Dorsolateral prefrontal cortex (tissue), 122 donors: ENCODE measurements at places on chromosomes 11 and 22.
A peak's percentile ranks its signal among the peaks of the same experiment; 100 is the strongest.

DNA sequence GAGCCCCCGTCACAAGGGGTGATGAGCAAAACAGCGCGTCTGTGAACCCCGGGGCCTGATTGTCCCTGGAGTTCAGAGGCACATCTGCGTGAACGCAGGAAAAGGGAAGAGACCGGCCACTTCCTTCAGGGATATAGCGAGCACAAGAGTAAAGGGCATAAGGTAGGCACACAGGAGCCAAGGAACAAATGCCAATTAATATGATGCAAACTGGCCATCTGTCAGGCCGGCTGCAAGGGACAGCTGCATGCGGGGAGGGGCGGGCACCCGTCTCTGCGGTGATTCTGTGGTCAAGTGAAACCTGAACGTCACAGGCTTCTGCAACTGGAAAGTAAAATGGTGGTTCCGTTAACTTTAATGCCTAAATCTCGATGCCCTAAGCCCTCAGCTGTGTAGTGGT, 64.7 kb downstream of the TRIM29 start:
- peak; percentile 61 for DNase-seq

GRCh38 chr11:62264004-62264403, 6.0 kb upstream of the SCGB2A2 start:
- no peak for DNase-seq

DNA sequence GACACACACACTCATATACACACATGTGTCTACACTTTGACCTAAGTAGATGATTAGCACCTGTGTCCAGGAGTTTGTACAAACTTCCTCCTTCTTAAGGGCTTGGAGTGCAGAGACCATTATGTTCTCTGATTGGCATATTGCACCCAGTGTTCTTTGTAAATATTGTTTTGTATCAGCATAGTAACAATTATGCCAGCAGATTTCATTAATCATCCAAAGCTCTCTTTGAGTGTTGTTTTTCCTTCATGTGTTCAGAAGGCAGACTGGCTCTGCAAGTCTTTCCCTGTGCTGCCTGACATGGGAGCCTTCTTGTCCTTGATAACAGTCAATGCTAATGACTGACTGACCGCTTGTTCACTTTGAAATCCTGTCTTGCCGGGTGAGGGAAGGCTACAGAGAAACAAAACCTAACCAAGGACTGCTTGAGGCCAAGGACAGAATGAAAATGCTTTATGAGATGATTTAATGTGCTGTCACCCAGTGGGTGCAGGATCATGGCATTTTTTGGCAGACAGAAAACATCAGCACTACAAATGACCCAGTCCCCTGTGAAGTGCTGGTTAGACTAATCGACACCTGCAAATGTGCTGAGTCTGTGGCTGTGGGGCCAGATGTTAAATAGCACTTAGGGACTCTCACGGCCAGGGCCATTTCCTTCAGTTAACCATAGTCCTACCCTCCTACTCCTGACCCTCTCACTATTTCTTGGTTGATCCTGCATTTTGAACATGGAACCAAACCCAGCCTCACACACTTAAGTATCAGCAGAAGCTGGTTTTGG, 6.6 kb upstream of the BARX2 start:
- no peak for DNase-seq

DNA sequence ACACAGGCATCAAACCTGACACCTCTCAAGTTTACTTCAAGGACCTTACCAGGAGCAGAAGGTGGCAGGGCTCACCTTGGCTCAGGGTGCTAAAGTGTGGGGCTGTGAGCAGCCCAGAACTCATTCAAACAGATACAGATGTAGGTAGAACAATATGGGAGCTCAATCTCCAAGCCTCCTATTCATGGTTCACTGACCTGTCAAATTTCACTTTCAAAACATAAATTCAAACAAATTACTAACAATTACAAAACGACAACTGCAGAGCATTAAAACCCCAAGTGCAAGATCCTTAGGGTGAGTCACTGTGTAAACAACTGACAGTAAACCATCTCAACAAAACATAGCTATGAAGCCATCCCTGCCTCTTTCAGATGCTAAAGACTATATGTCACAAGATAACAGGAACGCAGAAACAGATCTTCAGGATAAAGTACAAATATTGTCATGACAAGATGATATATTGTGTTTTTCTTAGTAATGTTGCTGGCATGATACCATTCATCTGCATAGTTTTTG, 303.5 kb upstream of the ANO3 start:
- DNase-seq: no peak

- no peak for DNase-seq
These were observed 24.6 kb downstream of the APIP start for GRCh38 chr11:34891611-34892010.

DNA sequence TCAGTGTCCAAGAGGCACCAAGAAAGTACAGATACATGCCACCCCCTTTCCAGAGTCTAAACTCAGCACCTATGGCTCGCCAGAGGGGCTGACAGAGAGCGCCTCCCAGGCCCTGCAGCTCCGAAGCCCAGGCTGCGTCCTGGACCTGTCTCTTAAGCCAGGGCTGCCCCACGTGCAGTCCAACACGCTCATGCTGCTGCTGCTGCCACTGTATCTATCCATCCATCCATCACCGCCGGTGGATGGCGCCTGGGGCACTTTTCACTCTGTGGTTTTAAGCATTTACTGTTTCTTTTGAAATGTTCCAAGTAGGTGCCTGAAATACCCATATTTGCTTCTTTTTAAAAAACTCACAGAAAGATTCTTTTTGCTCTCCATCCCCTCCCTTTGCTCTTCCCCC, 41.8 kb downstream of the MACROD1 start:
- no peak for DNase-seq

GRCh38 chr11:17572359-17572690, 25.3 kb downstream of the OTOG start:
- no peak for DNase-seq

- DNase-seq: no peak
These were observed 23.1 kb downstream of the A4GALT start for GRCh38 chr22:42697542-42698013.

DNA sequence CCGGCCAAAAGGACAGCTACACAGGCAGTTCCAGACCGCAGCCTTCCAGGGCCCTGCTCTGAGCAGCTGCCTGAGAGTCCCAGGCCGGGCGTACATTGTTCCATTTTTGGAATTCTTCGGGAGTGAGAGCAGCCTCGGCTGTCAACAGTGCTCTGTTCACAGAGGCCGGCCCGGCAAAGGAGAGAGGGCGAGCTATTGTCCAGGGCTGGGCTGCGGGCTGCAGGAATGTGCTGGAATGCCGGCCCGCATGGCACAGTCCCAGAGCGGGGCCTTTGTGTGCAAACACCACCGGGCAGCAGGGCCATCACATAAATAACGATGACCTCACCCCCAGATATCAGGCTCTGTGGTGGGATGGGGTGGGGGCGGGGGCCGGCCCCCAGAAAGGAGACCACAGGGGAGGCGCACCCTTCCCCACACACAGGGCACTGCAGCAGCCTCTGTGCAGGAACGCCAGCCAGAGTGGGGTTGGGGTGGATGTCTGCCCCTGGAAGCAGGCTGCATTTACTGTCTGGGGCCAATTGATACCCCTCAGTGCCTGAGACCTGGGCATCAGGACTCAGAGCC, 15.8 kb downstream of the LINC01488 start:
- DNase-seq: peak; percentile 37

DNA sequence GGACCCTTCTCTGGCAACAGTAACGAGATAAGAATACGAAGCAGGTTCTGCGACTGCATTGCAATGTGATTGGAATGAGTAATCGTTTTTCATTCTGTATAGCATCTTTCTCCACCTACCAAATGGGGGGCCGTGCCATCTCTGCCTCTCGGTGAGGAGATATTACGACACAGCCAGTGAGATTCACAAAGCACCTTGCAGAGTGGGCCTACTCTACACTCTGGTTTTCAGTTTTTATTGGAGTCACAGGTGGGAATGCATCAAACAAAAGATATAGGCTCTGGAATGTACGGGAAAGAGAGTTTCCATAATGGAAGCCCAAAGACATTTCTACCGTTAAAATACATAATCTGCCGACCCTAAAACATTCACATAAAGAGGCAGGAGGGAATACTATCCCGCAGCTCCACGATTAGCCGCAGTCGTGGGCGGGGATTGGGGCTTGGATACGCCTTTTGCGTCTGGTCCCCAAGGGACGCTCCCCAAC, 423 bp upstream of the RTN3 start:
- DNase-seq: no peak

GRCh38 chr22:38313384-38313955, 3.8 kb downstream of the CSNK1E start:
- DNase-seq: no peak

- peak; percentile 72 for DNase-seq
These were observed 12.1 kb downstream of the GATD1 start for GRCh38 chr11:765025-765801.

DNA sequence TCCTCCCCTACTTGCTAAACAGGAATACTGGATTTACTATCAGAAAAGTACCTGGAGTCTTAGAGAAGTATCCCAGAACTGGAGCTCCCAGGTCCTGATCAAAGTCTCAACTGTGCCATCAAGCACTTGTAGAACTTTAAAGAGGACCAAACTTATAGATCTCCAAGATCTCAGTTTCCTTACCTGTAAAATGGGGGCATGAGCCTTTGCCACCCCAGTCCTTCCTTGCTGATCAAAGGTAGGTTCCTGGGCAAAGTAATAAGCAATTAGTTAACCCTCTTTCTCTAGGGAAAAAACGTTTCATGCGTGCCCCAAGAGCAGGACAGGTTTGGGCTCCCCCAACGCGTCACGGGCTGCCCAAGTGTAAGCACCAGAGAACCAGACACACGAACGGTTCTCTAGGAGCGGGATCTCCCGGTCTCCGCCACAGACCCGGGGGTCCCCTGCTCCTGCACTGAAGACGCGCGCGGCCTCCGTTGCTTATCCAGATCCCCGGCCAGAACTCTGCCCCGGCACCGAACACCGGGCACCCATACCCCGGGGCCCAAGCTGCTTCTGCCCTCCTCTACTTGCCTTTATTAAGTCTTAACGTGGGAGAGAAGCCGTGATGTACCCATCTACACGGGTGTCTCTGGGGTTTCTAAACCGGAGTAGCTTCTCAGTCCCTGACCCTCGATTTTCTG, 505 bp downstream of the ZNF214 start:
- no peak for DNase-seq

GRCh38 chr11:117273550-117274289, 17.4 kb upstream of the BACE1-AS start:
- no peak for DNase-seq

DNA sequence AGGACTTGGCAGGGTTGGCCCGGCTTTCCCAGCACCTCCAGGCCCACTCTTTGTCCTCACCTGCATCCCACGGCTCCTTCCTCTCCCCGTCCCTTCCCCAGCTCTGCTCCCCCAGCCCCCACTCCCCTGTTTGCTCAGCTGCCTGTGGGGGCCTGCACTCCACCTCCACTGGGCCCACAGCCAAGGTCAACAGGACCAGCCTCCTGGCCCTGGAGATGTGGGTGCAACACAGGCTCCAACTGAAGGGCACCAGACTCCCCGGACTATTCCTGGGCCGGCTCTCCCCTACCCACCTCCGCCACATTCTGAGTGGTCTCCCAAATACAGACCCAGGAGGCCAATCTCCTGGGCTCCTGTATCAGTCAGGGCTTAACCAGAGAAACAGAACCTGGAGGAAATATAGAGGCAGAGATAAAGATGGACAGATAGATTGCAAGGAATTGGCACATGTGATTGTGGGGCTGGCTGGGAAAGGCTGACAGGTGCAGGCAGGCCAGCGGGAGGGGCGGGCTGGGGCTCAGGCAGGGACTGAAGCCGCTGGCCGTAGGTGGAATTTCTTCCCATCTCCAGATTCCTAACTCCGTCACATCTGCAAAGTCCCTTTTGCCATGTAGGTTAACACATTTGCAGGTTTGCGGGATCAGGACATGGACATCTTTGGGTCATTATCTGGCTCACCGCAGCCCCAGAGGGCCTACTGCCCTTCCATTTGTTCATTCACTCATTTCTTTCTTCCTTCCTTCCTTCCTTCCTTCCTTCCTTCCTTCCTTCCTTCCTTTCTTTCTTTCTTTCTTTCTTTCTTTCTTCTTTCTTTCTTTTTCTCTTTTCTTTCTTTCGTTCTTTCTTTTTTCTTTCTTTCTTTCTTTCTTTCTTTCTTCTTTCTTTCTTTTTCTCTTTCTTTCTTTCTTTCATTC, 45.8 kb upstream of the MYH9 start:
- DNase-seq: no peak

DNA sequence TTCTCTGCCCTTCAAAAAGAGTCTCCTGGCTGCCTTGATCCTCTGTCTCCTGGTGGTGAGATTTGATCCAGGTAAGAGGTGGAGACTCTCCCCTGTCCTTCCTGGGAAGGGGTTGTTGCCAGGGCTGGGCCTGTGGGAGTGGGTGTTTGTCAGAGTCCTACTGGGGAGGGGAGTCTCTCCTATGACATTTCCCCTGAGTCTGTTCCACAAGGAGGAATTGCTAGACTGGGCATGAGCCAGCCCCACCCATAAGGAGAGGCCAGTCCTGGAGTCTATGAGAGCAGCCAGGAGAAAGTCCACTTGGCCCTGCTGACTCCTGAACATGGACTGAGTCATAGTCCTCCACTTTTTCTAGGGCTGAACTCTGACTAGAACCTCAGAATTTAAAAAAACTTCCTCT, 7.4 kb downstream of the PEX26 start:
- no peak for DNase-seq

- no peak for DNase-seq
These were observed 16.4 kb upstream of the CTSC start for GRCh38 chr11:88353835-88354496.

- DNase-seq: no peak
These were observed 134.8 kb downstream of the EHF start for GRCh38 chr11:34755671-34756070.

DNA sequence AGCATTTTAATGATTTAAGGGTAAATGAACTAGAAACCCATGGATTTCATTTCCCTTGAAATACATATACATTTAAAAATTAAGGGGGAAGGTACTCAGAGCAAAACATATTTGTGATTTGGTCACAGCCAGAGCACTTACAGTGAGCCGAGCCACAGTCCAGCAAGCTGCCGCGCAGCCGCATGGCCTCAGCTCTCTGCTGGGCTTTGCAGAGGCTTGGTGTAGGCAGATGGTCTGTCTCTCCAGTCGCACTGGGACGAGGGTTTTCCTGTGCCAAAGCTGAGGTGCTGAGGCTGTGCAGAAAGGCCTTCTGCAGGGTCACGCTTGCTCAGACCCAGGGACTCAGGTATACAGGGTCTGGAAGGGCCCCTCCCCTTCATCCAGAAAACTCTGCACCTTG, 367.3 kb downstream of the OPCML start:
- peak; percentile 38 for DNase-seq

DNA sequence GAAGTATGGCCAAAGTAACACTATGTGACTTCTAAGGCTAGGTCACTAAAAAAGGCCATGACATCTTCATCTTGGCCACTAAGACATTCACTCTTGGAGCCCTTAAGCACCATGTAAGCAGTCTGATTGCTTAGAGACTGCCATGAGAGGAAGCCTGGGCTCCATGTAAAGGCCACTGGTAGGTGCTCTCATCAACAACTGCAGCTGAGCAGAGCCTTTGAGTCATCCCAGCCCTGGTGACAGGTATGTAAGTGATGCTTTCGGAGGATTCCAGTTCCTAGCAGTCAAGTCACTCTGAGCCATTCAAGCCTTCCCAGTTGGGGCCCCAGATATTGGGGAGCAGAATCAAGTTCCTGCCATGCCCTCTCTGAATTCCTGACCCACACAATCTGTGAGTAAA, 26.2 kb downstream of the GAB2 start:
- no peak for DNase-seq
